ENCODE measurements at places on chromosomes 1 and 21.

DNA sequence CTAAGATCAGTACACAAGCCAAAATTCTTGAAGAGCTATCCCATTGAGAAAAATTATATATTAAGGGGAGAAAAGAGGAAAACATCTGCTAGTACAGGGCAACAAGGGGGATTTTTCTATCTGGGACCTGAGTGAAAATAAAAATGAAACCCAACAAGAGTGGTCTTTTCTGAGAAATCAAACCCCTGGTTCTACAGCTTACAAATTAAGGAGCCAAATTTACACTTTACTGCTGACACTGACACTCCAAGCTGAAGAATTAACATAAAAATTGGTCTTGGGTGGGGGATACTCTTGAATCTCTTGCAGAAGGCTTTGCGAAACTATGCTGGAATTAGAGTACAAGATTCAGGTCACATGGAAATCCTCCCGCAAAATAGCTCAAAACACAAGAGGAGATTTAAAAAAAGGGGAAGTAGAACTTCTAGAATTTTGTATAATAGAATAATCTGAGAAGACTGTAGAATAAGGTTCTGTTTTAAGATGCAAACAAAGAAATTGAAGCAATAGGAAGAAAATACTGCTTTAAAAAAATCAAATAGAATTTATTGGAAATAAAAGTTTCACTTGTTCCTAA is 32.1 kb upstream of the HSPA13 start:
- H3K36me3 ChIP-seq: no peaks in the 10 kb centered on the region
- no peaks in the 10 kb centered on the region for H3K4me1 ChIP-seq
- no peak for DNase-seq
- H3K27me3 ChIP-seq: no peaks in the 10 kb centered on the region

DNA sequence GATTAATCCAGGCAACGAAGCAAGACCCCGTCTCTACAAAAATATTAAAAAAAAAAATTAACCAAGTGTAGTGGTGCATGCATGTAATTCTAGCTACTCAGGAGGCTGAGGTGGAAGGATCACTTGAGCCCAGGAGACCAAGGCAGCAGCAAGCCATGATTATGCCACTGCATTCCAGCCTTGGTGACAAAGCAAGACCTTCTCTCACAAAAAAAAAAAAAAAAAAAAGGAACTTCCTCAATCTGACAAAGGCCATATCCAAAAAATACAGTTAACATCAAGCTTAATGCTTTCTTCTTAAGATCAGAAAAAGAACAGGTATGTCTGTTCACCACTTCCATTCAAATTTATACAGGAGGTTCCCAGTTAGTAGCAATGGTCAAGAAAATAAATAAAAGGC is 54.4 kb downstream of the EVI5 start:
- H3K27ac ChIP-seq: no peak overlapping the region
- no peak overlapping the region for H3K4me3 ChIP-seq
- DNase-seq: no peak
- H3K4me1 ChIP-seq: peaks cover 19% of the 10 kb centered on the region
- H3K27me3 ChIP-seq: no peaks in the 10 kb centered on the region

DNA sequence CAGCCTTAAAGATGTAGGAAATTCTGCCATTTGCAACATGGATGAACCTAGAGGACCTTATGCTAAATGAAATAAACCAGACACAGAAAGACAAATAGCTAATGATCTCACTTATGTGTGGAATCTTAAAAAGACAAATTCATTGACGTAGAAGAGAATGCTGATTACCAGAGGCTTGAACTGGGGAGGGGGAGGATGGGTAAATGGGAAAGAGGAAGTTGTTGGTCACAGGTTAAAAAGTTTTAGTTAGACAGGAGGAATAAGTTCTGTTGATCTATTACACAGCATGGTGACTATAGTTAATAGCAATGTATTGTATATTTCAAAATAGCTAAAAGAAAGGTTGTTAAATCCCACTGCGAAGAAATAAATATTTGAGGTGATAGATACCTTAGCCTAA is 62.8 kb downstream of the PKN2 start:
- no peaks in the 10 kb centered on the region for H3K4me1 ChIP-seq
- no peak overlapping the region for H3K4me3 ChIP-seq
- H3K27me3 ChIP-seq: no peaks in the 10 kb centered on the region

DNA sequence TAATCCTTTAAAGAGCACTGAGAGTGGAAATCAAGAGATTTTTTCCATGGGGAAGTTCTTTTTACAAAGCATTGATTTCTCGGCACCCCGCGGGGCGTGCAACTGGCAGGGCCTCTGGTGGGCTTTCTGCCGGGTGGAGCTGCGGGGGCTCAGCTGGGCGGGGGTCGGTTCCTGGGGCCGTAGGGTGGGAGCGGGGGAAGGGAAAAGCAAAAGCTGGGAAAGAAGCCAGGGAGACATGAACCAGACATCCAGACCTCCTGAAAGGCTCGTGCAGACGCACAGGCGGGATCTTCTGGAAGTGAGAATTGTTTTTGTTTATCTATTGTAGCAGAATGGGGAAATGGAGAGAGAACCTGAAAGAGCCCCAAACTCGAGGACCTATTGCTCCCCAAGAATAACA is 235.2 kb downstream of the FAM72C start:
- H3K27ac ChIP-seq: no peak overlapping the region
- no peak overlapping the region for H3K4me3 ChIP-seq
- H3K27me3 ChIP-seq: peaks cover 22% of the 10 kb centered on the region
- no peaks in the 10 kb centered on the region for H3K4me1 ChIP-seq

DNA sequence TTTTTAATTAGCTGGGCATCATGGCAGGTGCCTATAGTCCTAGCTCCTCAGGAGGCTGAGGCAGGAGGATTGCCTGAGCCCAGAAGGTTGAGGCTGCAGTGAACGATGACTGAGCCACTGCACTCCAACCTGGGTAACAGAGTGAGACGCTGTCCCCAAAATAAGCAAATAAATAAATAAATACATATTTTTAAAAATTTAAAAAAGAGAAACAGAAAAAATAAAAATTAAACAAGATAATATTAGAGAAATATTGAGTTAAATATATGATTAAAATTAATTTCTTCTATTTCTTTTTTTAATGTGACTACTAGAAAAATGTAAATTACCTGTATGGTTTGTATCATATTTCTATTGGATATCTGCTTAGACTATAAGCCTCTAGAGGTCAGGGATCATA is 59.3 kb upstream of the ATP1A1 start:
- H3K27me3 ChIP-seq: no peaks in the 10 kb centered on the region
- no peak overlapping the region for H3K27ac ChIP-seq
- peaks cover 5% of the 10 kb centered on the region for H3K4me1 ChIP-seq
- DNase-seq: no peak
- H3K4me3 ChIP-seq: no peak overlapping the region
- no peaks in the 10 kb centered on the region for H3K36me3 ChIP-seq

DNA sequence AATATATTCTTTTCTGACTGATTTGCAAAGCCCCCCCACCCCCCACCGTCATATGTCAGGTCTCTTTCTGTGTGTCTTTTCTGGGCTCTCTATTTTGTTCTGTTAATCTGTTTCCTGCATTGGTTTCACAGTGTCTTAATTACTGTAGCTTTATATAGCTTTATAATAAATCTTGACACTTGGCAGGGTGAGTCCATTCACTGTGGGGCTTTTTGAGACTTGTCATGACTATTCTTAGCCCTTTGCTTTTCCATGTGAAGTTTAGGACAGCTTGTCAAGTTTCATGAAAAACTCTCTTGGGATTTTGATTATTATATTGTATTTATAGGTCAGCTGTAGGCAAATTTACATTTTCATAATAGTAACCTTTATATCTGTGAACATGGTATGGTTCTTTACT is 50.4 kb downstream of the MIGA1 start:
- H3K4me3 ChIP-seq: no peak overlapping the region
- DNase-seq: no peak
- no peaks in the 10 kb centered on the region for H3K27me3 ChIP-seq
- H3K4me1 ChIP-seq: peaks cover 17% of the 10 kb centered on the region

DNA sequence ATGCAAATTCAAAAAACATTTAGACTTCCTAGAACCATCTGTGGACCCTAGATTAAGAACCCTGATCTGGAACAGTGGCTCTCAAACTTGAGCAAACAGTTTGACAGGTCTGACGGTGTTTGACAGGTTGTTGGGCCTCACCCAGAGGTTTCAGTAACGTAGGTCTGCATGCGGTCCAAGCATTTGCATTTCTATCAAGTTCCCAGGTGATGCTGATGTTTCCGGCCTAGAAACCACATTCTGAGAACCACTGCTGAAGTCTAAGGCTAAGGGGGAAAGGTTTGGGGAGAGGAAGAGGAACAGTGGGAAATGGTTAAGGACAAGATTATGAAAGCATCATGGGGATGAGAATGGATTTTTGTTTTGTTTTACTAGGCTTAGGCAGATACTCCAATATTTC is 48.6 kb downstream of the MDM4 start:
- no peak for DNase-seq
- H3K36me3 ChIP-seq: no peaks in the 10 kb centered on the region
- H3K4me3 ChIP-seq: no peak overlapping the region
